ENCODE measurements at places on chromosomes 7 and 10. TPM values are rescaled to one million over a fixed set of nuclear protein-coding genes. Genes with fewer than 3 reads are reported as not detected.

ST8SIA6 gene
- not detected for total RNA-seq

CYP2C19 gene
- not detected for total RNA-seq

OR6B1 gene
- total RNA-seq = not detected

CRYGN gene
- not detected for total RNA-seq

RTKN2 gene
- 0.99 TPM for total RNA-seq

ACTR3C gene
- 2.8 TPM for total RNA-seq

ACTA2 gene
- total RNA-seq = 22.3 TPM

YAE1 gene
- total RNA-seq = 22.3 TPM

CASD1 gene
- total RNA-seq = 6.5 TPM

MAT1A gene
- not detected for total RNA-seq

AVPI1 gene
- total RNA-seq = 23.0 TPM

MSMB gene
- not detected for total RNA-seq

TACC2 gene
- total RNA-seq = 21.4 TPM

IL15RA gene
- total RNA-seq = 7.6 TPM

GRK5 gene
- 5.7 TPM for total RNA-seq

TLX1 gene
- total RNA-seq = not detected

CDC14C gene
- not detected for total RNA-seq

PNLIPRP1 gene
- not detected for total RNA-seq

CPA1 gene
- not detected for total RNA-seq

WEE2 gene
- not detected for total RNA-seq

ATP5F1C gene
- 349 TPM for total RNA-seq

ASZ1 gene
- total RNA-seq = not detected

FFAR4 gene
- total RNA-seq = not detected

CREB5 gene
- total RNA-seq = 7.0 TPM

FAM221A gene
- total RNA-seq = 0.08 TPM

KAZALD1 gene
- total RNA-seq = 0.23 TPM

SPDYE2B gene
- total RNA-seq = not detected

OPN1SW gene
- not detected for total RNA-seq

ATRNL1 gene
- not detected for total RNA-seq

HMX3 gene
- not detected for total RNA-seq

CDNF gene
- total RNA-seq = 0.47 TPM

AGMO gene
- not detected for total RNA-seq

PCLO gene
- 4.1 TPM for total RNA-seq

PRSS1 gene
- total RNA-seq = not detected

FAM180A gene
- total RNA-seq = 0.08 TPM

LOXL4 gene
- 0.04 TPM for total RNA-seq

TSPAN12 gene
- not detected for total RNA-seq

GIMAP2 gene
- 0.94 TPM for total RNA-seq

PTN gene
- not detected for total RNA-seq

PSMG3 gene
- 103 TPM for total RNA-seq

CYP2C18 gene
- total RNA-seq = not detected

HOXA11 gene
- total RNA-seq = 1.3 TPM

ASB10 gene
- total RNA-seq = not detected

RADIL gene
- not detected for total RNA-seq

FGFBP3 gene
- 0.08 TPM for total RNA-seq

CALCR gene
- total RNA-seq = not detected

ANKRD22 gene
- total RNA-seq = 0.42 TPM

PCGF6 gene
- 16.6 TPM for total RNA-seq

ARMH3 gene
- total RNA-seq = 6.3 TPM

ZP3 gene
- 17.1 TPM for total RNA-seq

TRIM50 gene
- total RNA-seq = not detected

REEP3 gene
- total RNA-seq = 72.0 TPM

ACBD7 gene
- total RNA-seq = not detected

NAT16 gene
- total RNA-seq = not detected

ANKRD30A gene
- total RNA-seq = not detected

DNAH11 gene
- total RNA-seq = under 0.01 TPM

Data from hair follicular keratinocyte (primary cell).